ENCODE measurements at places on chromosomes 5 and 9.

- DNase-seq = peak; percentile 31
Measured at GRCh38 chr5:177372034-177372896, 12.0 kb upstream of the SLC34A1 start.

DNA sequence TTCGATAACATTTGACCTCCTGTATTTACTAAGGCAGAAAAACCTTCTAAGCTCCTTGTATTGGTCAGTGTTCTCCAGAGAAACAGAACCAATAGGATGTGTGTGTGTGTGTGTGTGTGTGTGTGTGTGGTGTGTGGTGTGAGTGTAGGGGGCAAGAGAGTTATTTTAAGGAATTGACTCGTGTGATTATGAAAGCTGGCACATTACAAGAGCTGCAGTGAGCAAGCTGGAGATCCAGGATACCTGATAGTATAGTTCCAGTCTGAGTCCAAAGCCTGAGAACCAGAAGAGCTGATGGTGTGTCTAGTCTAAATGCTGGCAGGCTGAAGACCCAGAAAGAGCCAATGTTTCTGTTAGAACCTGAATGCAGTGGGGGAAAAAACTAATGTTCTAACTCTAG lies 21.2 kb upstream of the PIK3R1 start:
- no peak for DNase-seq

DNA sequence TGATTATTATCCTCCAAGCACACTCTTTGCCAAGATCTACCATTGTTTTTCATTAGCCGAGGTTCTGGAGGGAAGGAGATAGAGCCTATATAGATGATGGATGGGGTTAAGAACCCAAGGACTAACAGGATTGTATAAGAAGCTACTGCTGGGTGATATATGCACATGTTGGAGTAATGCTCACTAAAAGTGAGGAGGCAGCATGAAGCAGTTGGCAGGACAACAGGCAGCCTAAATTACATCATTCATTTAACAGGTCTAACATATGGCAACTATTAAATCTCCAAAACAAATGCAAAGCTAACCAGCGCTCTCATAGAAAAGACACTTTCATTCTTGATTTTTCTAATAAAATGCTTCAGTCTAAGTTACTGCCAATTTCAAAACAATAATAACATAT lies 293.2 kb downstream of the EPB41L4A start:
- DNase-seq = no peak

DNA sequence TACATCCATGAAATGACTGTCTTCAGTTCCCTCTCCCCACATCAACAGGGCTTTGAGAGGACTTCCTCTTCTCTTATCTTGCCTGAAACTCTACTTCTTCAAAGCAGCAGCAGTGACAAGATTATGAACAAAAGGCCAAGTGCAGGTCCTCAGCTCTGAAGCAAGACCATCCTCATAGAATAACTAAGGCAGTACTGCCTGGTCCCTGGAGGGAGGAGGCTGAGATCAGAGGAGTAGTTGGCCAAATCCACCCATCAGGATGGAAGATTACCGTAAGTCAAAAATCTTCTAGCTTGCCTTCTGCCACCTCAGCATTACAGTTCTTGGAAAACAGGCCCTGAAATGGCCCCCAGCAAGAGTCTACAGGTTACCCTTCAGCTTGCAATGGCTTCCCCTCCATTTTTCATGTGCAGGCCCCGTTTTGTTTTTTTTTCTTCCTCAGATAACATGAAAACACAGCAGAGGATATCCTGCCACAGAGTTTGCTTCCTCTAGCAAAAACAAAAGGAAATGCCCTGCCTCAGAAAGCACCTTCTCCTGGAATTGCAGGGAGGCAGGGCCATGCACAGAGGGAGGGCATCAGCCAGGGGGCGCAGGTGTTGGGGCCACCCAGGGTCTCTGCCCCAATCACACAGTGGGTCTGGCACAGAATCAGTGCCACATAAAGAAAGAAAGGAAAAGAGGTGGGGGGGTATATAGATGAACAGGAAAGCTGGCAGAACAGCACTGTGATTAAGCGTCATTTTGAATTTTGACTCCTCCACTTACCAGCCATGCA lies 40.0 kb downstream of the KLHL3 start:
- DNase-seq = no peak

DNA sequence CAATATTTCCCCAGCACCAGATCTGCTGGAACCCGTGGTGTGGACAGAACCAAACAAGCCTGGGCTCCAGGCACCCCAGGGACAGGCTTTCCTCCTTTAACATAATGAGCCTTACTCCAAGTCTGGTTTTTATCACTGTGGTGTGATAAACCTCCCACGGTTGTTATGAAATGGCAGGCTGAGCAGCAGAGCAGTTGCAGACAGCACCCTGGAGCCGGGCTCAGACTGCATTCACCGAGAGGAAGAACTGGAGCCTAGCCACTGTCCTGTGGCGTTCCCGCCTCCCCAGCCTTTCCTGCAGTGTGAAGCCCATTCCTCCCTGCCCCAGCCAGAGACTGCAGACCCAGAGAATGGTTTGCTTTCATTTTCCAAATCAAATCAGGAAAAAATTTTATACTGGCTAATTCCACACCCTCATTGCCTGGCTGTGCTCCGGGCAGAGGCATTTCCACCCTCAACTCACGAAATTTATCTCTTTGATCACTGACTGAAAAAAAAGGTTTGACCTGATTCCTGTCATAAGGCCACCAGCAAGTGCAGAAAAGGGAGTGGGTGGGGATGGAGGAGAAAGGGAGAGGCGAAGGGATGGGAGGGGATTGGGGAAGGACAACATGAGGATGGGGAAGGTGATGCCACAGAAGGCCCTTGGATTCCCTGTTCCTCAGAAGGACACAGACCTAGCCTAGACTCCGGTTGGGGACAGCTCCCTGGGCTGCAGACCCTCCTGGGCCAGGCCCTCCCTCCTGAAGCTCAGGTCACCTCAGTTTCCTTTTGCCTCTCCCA lies 18.9 kb downstream of the IPPK start:
- no peak for DNase-seq

DNA sequence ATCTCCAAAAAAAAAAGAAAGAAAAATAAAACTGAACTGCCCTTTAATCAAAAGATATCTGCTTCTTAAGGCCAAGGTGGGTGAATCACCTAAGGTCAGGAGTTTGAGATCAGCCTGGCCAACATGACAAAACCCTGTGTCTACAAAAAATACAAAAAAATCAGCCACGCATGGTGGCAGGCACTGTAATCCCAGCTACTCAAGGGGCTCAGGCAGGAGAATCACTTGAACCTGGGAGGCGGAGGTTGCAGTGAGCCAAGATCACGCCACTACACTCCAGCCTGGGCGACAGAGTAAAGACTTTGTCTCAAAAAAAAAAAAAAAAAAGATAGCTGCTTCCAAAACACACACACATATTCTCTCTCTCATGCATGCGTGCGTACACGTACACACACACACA lies 17.8 kb downstream of the SCAI start:
- DNase-seq = no peak

GRCh38 chr9:96241391-96241809 lies 60.6 kb downstream of the HSD17B3 start:
- DNase-seq = no peak

GRCh38 chr5:5371957-5372356 lies 50.5 kb upstream of the ICE1 start:
- no peak for DNase-seq

DNA sequence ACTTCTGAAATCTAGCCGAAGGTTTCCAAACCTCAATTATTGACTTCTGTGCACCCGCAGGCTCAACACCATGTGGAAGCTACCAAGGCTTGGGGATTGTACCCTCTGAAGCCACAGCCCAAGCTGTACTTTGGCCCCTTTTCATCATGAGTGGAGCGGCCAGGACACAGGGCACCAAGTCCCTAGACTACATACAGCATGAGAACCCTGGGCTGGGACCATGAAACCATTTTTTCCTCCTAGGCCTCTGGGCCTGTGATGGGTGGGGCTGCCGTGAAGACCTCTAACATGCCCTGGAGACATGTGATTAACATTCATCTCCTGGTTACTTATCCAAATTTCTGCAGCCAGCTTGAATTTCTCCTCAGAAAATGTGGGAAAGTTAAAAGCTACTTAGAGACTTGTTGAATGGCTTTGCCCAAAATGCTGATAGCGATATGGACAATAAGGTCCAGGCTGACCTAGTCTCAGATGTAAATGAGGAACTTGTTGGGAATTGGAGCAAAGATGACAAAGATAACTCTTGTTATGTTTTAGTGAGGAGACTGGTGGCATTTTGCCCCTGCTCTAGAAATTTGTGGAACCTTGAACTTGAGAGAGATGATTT lies 34.1 kb upstream of the CPLANE1 start:
- no peak for DNase-seq

GRCh38 chr9:133234577-133235322 lies 25.7 kb upstream of the OBP2B start:
- DNase-seq = no peak

DNA sequence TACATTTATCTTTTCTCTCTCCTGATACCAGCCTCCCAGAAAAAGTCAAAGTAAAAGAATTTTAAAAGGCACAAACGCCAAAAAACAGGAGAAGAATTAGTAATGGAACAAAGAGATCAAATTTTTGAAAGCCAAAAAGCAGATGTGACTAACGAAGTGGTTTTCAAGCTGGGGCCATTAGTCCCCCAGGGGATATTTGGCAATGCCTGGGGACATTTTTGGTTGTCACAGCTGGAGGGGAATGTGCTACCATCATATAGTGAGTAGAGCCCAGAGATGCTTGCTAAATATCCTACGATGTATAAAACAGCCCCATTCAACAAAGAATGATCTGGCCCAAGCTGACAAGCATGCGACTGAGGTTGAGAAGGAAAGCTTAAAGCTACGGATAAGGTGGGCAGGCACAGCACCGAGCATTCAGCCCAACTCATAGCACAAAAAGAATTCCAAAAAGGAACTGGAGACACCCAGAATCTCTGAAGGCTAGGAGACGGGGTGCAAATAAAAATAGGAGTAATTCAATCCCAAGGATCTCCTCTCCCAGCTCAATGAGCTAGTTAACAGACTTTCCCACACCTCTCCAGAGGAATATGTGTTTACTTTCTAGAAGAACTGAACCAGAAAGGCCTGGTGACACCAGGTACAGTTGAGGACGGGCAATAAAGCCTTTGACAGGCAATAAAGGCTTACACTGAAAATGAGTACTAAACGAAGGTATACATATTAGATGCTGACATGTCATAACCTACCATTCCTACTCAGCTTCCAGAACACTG lies 269.0 kb downstream of the DENND1A start:
- DNase-seq = no peak

DNA sequence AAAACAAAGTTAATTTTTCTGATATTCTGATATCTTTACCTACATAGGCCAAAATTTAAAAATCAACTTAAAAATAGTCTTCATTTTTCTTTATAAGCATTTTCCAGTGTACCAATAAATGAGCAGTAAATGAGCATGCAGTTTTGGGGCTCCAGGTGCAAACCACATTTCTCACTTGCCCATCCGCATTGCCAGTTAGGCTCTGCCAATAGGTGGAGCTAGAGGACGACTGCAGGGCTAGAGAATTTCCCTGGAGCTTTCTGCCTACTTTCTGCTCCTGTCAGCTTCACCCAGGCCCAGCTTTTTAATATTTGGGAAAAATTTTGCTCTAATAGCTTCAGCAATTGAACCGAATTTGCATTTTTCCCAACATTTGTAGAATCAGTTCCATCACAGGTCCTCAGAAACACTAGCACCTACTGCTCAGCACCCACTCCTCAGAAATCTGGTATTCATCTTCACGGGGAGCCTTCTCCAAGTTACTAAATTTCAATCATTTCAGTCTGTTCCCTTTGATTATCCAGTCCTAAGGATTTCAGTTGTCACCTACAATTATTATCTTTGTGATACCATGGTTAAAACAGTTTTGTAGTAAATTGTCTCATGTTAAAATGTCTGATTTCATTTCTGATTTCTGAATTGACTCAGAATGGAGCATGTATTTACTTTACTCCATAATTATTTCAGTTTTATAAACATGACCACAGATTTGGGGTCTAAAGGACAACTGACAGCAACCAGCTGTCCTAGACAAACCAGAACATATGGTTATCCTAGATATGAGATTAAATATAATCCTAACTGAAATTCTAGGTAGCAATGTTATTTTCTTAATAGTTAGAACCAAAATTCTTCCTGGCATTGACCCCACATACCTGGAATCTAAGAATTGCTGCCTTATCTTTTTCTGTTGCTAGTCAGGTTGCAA lies 104.6 kb upstream of the FAM174A start:
- DNase-seq = peak; percentile 18

GRCh38 chr9:116267021-116267420 lies 113.4 kb downstream of the PAPPA start:
- DNase-seq = no peak

DNA sequence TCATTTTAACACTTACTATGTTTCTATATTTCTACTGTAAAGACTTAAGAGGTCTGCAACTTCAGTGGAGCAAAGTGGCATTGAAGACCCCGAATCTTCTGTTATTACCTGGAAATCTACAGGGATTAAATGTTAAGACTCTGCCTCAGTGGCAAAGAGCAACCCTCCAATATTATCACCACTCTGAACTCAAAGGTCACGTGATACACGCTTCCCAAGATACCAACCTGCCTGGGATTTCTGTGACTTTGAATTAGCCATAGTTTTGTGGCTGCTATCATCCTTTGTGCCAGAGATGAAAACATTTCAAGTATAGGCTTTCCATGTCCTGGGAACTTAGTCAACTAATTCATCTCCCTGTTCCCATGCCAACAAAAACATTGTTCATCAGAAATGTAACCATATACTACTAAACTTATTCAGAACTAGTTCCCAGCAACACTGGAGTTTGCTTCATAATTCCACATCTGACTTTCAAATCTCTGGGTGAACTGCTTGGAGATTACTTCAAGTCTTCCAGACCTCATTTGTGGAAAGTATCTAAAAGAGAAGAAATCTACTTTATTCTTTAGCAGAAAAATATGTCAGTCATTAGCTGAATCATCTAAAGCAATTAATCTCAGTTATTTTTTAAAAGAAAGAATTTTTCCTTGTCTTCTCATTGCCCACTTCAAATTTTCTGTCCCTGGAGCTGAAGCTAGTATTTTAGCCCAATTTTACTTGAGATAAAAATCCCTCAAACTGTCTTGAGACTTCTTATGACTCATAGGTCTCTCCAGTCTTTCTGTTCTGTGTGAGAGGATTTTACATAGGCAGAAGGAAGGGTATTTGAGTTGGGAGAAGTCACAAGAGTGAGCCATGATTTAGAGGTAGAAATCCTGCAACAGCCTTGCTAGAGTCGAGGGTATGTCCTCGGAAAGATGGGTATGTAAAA lies 83.0 kb downstream of the ZNF462 start:
- no peak for DNase-seq

Measured in activated CD4-positive, alpha-beta T cell treated with anti-CD3 and anti-CD28 coated beads, Interleukin-2, amount 50 U/mL, for 4 hours (primary cell).